Renal cortex interstitium (tissue), 15 donors: ENCODE measurements at places on chromosomes 2 and 18. TPM values are rescaled to one million over a fixed set of nuclear protein-coding genes. Genes with fewer than 3 reads are reported as not detected.

AQP12A gene
- 0.55 TPM for polyA plus RNA-seq

SESTD1 gene
- polyA plus RNA-seq, result 74.1 TPM

GREB1L gene
- polyA plus RNA-seq, result 4.4 TPM

RAB17 gene
- 10.1 TPM for polyA plus RNA-seq

KLHL41 gene
- 1.5 TPM for polyA plus RNA-seq

CCDC121 gene
- 12.9 TPM for polyA plus RNA-seq

PTRHD1 gene
- 37.8 TPM for polyA plus RNA-seq

COLEC12 gene
- polyA plus RNA-seq, result 26.3 TPM

CD8A gene
- polyA plus RNA-seq, result 0.30 TPM

UGT1A8 gene
- not detected for polyA plus RNA-seq

SGPP2 gene
- 27.4 TPM for polyA plus RNA-seq

- no peak for DNase-seq
Measured at GRCh38 chr2:193539188-193539587, 1344.5 kb upstream of the TMEFF2 start.

DNA sequence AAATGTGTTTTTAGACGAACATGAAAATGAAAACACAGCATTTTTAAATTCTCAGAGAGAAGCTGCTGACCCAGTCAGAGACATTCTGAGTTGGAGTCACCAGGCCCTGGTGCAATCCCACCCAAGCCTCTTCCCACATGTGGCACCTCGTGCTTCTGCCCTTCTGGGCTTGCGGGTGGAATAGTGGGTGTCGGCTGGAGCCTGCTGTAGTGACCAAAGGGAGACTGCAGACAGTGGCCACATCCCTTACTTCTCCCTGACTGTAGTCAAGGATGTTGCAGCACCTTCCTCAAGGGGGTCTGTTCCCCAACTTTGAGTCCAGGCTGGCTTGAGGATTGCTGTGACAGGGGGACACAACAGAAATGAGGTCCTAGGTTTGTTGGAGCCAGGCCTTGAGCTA is 104.4 kb upstream of the GLI2 start:
- DNase-seq, result no peak

DNA sequence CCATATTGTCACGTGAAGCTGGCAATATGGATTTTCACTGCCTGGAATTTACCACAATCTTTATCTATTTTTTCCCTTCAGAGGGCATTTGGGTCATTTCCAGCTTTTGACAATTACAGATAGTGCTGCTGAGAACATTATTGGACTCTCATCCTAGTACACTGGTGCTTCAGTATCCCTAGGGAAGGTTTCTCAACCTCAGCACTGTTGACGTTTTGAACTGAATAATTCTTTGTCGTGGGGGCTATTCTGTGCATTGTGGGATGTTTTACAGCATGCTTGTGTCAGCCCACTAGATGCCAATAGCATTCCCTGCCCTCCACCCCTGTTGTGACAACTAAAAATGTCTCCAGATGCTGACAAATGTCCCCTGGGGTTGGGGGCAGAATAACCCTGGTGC is 185.7 kb downstream of the TPGS2 start:
- no peak for DNase-seq

GRCh38 chr18:73645160-73645715 is 502.4 kb downstream of the FBXO15 start:
- no peak for DNase-seq

DNA sequence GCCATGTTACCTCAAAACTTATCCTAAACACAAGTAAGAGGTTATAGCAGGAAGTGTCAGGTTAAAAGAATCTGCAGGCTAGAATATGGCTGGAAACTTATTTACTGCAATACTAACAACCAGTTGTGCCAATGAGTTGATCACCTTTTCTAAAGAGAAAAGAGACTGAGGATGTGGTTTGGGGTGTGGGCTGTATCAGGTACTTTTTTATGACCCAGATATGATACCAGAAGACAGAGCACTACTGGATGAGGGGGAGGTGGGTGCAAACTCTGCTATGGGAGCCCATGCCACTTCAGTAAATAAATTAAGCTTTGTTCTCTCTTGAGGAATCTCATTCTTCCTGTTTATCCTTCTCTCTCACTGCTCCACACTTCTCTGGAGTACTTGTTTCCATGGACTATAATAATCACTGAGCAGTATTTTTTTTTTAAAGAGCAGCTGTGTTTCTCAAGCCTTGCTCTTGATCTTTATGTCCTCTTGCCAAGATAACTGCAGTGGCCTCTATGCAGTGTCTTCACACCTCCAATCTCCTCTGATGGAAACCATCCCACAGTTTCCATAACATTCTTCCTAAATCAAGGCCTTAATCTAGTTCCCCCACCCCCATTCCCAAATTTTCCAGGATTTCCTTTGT is 51.2 kb upstream of the NOSTRIN start:
- no peak for DNase-seq

DNA sequence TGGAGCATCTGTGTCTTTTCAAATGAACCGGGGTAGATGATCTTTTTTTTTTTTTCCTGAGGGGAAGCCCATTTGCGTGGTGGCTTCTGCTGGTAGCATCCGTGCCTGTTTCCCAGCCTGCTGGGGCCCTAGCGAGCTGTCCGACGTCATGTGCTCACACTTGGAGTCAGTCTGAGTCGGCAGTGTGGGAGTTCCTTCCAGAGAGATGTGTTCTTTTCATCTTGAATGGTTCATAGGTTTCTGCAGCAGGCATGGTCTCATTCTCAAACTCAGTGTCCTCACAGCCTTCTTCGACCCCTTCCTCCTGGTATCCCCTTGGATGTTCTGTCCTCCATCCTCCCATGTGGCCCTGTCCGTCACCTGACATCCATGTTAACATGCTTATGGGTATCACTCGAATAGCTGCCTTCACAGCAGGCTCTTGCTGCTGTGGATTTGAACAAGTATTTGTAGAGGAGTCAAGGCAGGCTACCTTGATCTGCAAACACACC is 51.0 kb downstream of the LDLRAD4 start:
- no peak for DNase-seq

GRCh38 chr2:190505696-190506095 is 28.8 kb downstream of the NEMP2 start:
- no peak for DNase-seq

DNA sequence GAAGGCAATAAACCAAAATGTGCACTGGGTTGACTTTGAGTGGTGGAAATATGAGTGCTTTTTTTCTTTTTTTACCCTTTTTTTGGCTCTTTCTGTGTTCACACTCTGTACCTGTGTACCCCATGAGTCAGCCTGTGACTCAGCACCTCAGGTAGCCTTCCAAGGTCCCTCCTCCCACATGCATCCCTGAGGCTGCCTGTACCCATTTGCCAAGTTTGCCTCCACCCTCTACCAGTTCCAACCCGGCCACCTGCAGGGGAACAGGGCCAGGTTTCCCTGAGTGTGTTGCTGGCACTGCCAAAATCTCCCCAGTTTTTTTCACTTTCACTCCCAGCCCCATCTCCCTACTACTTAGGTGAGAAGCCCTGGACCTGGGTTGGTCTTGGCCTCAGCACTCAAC is 14.0 kb downstream of the CXCR1 start:
- DNase-seq, result no peak

DNA sequence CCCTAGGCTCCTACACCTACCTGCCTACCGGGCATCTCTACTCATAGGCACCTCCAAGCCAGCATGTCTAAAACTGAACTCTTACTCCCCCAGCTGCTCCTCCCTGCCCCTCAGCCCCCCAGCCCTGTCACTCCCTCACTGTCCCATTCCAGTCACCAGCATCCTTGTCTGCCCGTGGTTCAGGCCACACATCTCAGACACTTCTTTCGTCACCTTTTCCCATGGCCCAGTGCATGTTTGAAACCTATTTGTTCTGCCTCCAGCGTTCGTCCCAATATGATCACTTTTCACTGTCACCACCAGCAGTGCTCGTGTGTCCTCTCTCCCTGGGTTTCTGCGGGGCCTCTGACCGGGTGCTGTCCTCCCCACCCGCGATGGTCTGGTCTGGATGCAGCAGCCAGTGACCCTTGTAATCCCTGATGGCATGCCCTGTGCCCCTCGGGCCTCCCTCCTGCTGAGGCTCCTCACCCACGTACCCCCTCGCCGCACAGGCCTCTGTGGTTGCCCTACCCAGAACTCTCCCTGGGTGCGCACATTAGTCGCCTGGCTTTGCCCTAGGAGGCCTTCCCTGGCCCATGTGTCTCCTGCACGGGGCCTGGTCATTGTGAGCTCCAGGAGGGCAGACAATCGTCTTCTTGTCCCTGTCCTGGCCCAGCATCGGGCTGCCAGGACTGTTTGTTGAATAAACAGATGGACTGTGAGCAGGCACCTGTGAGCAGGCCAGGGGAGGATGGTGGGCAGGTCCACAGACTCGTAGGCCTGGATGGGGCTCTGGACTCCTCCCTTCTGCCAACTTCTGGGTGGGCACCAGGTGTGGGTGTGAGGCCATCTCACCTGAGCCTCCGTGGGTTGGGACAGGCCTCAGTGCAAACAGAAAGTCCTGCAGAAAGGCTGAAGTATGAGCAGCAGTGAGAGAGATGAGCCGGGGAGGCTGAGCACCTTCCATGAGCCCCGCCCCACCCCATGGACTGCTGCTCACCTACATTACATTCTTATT is 15.5 kb downstream of the LDLRAD4 start:
- no peak for DNase-seq

GRCh38 chr2:224813578-224813977 is 97.4 kb upstream of the CCDC195 start:
- DNase-seq, result no peak

DNA sequence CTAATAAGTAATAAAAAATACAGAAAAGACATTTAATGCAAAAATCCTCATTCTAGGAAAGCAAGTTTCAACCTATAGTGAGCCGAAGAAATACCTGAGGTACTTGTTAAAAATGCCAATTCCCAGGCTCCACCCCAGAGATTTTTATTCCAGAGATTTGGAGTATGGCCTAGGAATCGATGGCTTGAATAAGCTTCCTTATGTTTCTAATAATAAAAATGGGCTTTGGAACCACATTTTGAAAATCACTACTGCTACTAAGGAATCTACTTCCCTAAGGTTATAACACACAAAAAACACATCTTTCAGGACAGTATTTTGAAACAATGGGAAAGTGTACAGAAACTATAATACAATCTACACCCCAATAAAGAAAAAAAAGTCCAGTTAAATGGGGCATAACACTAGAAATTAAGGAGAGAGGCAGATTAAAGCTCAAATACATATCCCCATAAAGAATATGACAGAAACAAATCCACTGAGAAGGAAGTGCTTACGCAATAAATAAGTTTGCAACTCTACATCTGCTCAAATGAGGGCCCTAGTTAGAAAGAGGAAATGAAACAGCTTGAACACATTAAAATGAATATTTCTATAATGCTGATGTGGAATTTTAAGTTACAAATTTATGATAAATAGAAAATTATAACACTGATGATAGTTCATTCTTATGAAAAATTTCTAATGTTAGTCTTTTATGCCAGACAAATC is 103.7 kb downstream of the EPB41L3 start:
- no peak for DNase-seq

- no peak for DNase-seq
Measured at GRCh38 chr2:44529448-44529847, 167.7 kb downstream of the CAMKMT start.

- DNase-seq, result no peak
Measured at GRCh38 chr2:120666433-120666832, 69.2 kb upstream of the GLI2 start.

DNA sequence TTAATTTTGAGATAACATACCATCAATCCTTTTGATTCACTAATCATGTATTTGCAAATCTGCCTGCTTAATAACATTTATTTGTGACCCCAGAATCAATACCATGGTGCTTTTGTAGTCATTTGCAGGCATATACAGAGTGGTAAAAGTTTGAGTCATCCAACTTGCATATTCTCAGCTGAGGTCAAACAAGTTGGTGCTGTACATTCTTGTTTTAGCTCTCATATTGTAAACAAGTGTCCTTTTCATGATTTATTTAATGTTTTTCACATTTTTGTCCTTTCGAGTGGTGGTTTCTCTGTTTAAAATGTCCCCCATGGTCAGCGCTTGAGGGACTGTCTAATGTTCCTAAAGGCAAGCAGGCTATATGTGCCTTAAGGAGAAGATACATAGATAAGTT is 17.5 kb downstream of the RAB27B start:
- DNase-seq, result no peak

DNA sequence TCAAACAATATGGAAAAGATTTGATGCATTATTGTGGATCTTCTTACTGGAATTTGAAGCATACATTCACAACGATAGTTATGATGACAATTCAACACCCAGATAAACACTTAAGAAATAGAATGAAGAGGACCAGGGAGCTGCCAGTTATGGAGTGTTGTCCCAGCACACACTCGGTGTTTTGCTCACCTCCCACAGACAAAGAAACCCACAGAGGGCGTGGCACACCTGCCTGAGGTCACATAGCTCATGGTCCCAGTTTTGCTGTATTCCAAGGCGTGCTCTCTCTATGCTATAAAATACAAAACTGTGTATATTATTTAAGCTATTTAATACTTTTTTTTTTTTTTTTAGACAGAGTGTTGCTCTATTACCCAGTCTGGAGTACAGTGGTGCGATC is 31.1 kb downstream of the EFR3B start:
- no peak for DNase-seq

GRCh38 chr18:48826806-48827205 is 124.0 kb downstream of the SMAD7 start:
- no peak for DNase-seq

DNA sequence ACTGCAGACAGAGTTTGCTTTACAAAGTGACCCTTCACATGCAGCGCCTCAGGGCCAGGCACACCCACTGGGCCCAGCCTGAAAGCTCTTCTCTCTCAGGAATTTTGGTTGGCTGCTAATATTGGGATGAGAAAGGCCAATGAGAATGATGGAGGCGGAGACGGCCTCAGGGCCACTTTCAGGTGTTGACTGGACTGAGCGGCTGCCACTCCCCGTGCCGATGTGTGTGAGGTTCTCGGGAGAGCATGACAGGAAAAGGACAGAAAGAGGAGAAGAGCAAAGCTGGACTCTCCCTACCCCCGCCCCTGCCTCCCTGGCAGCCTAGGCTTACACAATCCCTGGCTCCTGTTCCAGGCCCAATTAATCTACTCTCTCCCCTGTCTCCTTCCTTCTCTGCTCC is 155.7 kb downstream of the CELF4 start:
- no peak for DNase-seq

- DNase-seq, result no peak
Measured at GRCh38 chr2:227454323-227454860, 17.6 kb upstream of the AGFG1 start.

GRCh38 chr2:170585067-170585466 is 130.1 kb upstream of the SP5 start:
- no peak for DNase-seq

DNA sequence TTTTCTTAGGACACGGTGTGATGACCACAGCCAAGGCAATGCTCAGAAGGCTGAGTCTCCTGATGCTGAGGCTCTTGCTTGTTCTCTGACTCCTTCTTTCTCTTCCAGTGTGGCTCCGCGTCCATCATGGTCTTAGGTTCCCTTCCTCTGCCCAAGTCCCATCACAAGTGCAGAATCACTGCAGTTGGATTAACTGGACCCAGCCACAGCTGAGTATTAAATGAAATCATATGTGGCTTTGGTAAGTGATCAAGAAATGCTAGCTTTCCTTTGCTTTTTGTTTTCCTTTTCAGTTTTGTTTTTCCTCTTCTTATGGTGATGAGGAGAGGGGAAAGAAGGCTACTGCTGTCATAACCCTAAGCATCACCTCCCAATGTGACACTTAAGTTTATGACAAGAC is 375.8 kb downstream of the INSIG2 start:
- no peak for DNase-seq
